ENCODE measurements at places on chromosomes 7 and 10.

DNA sequence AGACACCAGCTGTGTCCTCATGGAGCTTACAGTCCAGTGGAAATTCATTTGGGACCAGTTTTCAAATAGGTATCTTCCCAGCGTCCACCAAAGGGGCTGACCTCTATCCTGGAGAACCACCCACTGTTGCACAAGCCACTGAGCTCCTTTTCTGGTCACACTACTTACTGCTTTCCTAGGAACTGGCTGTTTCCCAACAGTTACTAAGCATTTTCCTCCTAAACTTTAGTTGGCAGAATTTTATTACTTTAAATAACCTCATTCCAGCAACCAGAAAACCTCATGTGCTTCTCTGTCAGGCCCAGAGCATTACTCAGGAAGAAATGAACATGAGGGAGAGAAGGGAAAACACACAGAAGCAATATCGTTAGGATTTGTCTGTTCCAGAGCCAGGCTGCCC is 183.1 kb downstream of the GPAM start:
- DNase-seq: no peak

- DNase-seq: no peak
These were observed 217.9 kb downstream of the ARHGAP21 start for GRCh38 chr10:24505759-24506158.

DNA sequence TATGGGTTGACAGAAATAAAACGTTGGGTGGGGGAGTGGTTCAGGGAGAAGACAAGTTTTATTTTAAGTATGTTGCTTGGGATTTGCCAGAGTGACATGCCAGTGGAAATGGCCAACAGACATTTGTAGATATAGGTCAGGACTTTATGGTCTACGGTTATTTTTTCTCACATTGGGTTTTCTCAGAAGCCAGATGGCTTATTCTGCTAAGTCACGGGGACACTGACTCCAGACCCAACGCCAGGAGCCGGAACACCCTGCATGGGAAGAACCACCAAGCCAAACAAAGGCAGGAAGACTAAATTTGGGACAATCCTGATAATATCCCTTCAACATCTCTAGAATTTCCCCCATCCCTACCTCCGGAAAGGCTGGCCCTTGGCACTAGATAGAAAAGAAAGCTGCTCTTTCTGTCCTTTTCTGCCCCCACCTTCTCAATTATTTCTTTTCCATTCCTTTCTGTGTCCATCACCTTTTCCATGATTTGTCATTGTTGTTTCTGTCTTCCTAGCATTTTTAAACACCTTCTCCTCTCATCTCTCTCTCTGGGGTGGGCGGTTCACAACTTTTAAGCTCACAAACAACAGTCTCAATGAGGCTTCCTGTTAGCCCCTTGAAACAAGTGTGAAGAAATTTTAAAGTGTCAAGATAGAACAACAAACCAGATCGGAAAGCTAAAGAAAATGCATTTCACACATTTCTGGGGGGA is 44.7 kb downstream of the TBXAS1 start:
- DNase-seq: no peak

DNA sequence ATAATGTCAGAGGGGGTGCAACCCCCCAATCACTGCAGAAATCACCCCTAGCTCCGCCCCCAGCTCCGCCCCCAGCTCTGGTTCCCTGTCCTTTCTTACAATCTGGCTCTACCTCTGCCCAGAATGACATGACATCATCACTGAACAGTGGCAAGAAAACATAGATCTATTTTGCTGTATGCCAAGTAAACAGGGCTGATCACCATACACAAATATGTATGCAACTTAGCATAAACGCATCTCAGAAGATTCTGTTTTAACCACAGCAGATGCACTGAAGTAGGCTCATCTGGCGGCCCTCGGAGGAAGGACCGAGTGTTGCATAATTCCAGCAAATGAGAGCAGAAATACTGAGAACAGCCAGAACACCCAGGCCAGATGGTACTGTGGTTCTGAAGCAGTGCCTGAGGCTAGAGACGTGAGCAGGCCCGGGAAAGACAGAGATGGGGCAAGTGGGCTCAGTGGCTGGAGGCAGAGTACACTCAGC is 293.3 kb upstream of the KLF14 start:
- DNase-seq: peak; percentile 72

DNA sequence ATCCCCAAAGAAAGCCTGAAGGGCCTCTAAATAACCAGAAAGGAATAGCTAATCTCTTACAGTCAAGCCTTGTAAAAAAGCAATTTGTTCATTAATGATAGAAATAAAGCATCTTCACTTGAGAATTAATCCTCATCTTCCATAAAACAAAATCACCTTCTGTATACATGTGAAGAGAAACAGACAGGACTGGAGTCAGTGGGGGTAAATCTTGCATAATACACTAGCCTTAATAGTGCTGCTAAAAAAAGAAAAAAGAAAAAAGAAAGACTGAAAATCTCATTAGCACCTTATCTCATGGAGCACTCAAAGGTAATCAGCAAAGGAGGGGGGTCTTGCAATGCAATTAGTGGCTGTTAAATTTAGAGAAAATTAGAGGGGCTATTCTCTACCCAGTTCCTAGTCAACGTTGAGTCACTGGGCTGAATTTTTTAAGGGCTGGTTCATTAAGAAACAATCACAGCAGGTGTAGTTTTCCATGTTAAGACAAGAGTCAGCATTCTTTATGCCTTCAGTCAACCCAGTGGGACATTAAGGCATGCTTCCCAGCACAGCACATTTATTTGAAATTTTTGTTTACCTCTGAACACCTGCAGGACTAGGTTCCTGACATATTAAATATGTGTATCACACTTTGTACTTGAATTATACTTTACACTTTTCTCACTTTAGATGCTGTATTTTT is 1455.7 kb upstream of the CELF2 start:
- DNase-seq: no peak

GRCh38 chr10:64977915-64978314 is 1456.7 kb downstream of the REEP3 start:
- no peak for DNase-seq

GRCh38 chr10:79415736-79416577 is 29.5 kb downstream of the ZCCHC24 start:
- no peak for DNase-seq

DNA sequence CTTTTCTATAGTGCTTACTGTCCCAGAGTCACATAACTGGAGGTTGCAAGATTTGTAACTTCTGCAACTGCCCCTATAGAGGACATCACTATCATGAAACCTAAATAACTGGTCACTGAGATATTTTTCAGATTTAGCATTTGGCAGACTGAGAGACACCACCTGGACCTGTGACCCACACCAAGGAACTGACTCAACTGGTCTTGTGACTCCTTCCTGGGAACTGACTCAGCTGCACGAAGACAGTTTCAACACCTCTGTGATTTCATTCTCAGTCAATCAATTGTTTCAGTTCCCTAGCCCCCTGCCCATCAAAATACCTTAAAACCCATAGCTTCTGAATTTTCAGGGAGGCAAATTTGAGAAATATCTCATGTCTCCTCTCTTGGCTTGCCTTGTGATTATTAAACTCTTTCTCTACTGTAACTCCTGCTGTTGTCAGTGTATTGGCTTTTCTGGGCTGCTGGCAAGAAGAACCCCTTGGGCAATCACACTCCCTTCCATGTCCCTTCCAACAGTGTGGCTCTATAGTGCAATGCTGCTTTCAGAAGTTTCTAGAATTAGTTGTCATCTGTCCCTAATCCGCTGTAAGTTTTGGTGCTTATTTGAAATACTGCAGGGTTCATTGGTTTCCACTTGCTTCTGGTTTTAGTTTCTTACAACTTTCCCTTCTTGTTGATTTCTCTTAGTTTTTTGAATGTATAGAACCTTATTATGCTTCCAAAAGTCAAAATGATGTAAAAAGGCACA is 127.8 kb upstream of the ADCY1 start:
- no peak for DNase-seq

- DNase-seq: no peak
These were observed 73.5 kb upstream of the RSU1 start for GRCh38 chr10:16890691-16891090.

- DNase-seq: no peak
These were observed 17.5 kb upstream of the TSPAN14 start for GRCh38 chr10:80436446-80437098.

- no peak for DNase-seq
These were observed 46.3 kb downstream of the HTRA1 start for GRCh38 chr10:122507616-122508015.

GRCh38 chr7:44382459-44383265 is 57.3 kb upstream of the CAMK2B start:
- DNase-seq: no peak

DNA sequence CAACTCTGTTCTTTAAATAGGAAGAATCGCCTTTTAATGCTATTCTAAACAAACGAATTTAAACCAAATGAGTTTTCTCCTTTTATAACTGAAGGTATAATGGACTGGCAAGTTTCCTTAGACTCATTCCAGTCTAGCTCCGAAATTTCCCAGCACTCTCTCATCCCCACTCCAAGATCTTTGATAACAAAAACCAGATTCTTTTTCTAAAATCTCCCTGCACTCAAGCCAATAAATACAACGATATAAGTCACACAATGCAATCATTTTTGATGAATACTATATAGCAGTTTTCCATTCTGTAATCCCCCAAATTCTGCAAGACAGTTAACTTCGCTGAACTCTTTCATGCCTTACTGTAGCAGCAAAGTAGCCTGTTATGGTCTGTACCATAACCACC is 1.9 kb downstream of the OGA start:
- no peak for DNase-seq

DNA sequence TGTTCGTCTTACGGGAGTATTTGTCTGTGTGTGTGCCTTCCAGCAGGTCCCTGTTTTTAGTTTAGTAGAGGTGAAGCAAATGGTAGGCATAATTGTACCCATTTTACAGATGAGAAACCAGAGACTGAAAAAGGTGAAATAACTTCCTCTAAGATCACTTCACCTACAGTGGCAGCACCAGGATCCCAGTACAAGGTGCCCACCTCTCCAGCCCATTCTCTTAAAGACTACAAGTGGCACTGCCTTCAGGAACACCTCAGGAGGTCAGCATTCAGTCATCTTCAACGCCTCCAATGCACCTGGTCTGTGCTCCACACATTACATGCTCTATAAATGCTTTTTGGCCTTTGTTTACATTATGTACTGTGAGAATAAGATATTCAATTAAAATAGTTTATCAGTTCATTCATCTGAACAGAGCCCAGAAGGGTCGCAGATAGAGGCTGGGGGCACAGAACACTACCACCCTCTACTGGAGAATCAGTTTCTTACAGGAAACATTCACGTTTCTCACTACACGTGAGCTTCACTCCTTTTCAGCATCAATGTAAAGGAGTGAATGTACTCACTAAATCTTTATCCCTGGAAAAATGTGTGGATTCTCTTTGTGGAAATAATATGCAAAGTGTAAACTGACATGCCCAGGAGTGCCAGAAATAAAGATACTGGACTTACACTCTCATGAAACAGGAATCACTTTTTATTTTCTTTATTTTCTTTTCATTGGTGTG is 45.5 kb upstream of the ABLIM1 start:
- DNase-seq: no peak

DNA sequence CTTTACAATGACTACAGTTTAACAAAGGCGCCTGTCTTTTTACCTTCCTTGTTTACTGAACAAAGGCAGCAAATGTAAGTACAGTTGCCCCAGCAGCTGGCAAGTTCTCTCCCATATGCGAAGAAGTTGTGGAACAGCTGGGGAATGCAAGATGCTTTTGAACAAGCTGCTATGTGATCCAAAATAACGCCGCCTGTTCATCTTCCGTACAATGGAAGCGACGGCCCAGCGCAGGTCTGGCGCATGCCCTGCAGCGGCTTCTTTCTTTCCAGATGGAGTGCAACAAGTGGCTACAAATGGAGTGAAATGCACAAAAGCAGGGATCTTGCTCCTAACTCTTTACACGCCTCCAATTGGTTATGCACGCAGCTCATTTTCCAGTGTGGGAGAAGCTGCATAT is 97.0 kb upstream of the SVIL start:
- DNase-seq: no peak

- no peak for DNase-seq
These were observed 947 bp downstream of the HOXA3 start for GRCh38 chr7:27151341-27151930.

- no peak for DNase-seq
These were observed 34.7 kb downstream of the DDIT4 start for GRCh38 chr10:72308320-72308987.

DNA sequence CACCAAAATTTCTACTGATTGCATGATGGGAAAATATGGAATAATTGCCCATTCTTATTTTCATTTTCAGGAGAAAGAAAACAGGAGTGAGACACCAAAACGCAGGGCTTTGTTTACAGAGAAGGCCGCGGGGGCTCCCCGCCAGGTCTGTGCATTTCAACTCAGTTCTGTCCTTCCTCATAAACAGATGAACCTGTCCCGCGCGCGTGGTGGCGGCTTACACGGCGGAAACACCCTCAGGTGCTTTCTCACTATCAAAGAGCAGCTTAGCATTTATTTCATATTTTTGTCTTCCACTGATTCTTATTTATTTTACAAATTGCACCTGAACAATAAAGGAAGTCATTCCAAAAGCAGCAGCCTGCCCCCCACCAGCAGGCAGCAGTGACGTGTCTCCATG is 579.4 kb downstream of the PTPRN2 start:
- no peak for DNase-seq

- no peak for DNase-seq
These were observed 52.3 kb upstream of the RET start for GRCh38 chr10:43024524-43024923.

- peak; percentile 47 for DNase-seq
These were observed at the start of gene CNOT4 for GRCh38 chr7:135509839-135510591. Gene CNOT4, minus strand, starts transcription at chr7:135510102. Its CDS starts 71,771 bp downstream, at chr7:135438331.

All from AG04449 (cell line).